RWPE2 (cell line): ENCODE measurements at places on chromosomes 4 and X.

GRCh38 chrX:18017411-18017810 lies 156.3 kb upstream of the RAI2 start:
- no peaks in the 10 kb centered on the region for H3K4me1 ChIP-seq
- H3K36me3 ChIP-seq, result no peaks in the 10 kb centered on the region
- H3K27me3 ChIP-seq, result no peaks in the 10 kb centered on the region

- H3K4me3 ChIP-seq, result no peak overlapping the region
- no peaks in the 10 kb centered on the region for H3K27me3 ChIP-seq
- H3K4me1 ChIP-seq, result peaks cover 6% of the 10 kb centered on the region
- DNase-seq, result no peak
- H3K27ac ChIP-seq, result no peak overlapping the region
These were observed 43.4 kb downstream of the SLC9A7 start for GRCh38 chrX:46715530-46715929.

- no peak for DNase-seq
- H3K27me3 ChIP-seq, result no peaks in the 10 kb centered on the region
- no peaks in the 10 kb centered on the region for H3K4me1 ChIP-seq
These were observed 6.7 kb upstream of the TLR1 start for GRCh38 chr4:38811297-38811696.

DNA sequence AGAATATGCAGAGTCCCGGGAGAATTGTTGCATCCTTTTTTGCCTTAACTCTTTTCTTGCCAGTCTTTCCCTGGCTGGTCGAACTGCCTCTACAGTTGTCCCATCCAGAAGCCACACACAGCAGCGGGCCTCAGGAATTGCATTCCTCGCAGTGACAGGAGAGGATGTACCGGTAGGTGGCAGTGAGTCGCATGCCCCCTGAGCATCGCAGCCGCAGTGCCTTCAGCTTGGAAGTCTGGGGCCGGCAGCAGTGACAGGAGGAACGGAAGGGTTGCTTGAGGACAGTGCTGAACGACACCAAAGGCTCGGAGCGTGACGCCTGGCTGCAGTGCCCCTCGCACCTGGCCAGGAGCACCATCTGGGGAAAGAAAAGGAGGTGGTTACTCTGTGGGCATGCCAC lies 23.5 kb downstream of the NDP start:
- DNase-seq, result no peak
- H3K27me3 ChIP-seq, result no peaks in the 10 kb centered on the region
- no peaks in the 10 kb centered on the region for H3K4me1 ChIP-seq
- H3K27ac ChIP-seq, result no peak overlapping the region
